ENCODE measurements at places on chromosomes 2 and 18.
A peak's percentile ranks its signal among the peaks of the same experiment; 100 is the strongest.

- H3K4me3 ChIP-seq: no peak overlapping the region
- no peak overlapping the region for H3K27ac ChIP-seq
- no peaks in the 10 kb centered on the region for H3K36me3 ChIP-seq
- peak; percentile 40 for DNase-seq
- peaks cover 6% of the 10 kb centered on the region for H3K4me1 ChIP-seq
- H3K27me3 ChIP-seq: no peaks in the 10 kb centered on the region
Measured at GRCh38 chr18:51028201-51028805, 1.7 kb upstream of the SMAD4 start.

- no peaks in the 10 kb centered on the region for H3K4me1 ChIP-seq
- H3K27ac ChIP-seq: no peak overlapping the region
- H3K27me3 ChIP-seq: no peaks in the 10 kb centered on the region
- DNase-seq: no peak
Measured at GRCh38 chr18:31736630-31737029, 24.1 kb downstream of the SLC25A52 start.

- no peak overlapping the region for H3K27ac ChIP-seq
- H3K27me3 ChIP-seq: no peaks in the 10 kb centered on the region
- H3K4me3 ChIP-seq: no peak overlapping the region
Measured at GRCh38 chr2:239583171-239583878, 182.5 kb upstream of the HDAC4 start.

DNA sequence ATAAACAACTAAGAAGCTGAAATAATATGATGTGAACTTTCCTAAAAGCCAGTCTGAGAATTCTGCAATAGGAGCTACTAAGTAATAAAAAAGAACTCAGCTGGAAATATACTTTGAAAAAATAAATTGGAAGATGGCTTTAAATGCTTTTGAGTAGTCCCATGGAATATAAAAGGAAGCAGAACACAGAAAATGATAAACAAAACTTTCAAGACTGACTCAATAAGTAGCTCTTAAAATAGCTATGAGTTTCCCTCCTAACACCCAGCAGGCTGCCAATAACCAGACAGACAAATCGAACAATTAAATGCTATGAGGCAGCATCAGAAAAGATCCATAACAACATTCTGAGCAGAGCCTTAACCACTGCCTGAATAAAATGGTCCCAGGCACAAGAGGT lies 319.9 kb downstream of the DPP10 start:
- no peak for DNase-seq
- no peaks in the 10 kb centered on the region for H3K4me1 ChIP-seq
- no peak overlapping the region for H3K27ac ChIP-seq

DNA sequence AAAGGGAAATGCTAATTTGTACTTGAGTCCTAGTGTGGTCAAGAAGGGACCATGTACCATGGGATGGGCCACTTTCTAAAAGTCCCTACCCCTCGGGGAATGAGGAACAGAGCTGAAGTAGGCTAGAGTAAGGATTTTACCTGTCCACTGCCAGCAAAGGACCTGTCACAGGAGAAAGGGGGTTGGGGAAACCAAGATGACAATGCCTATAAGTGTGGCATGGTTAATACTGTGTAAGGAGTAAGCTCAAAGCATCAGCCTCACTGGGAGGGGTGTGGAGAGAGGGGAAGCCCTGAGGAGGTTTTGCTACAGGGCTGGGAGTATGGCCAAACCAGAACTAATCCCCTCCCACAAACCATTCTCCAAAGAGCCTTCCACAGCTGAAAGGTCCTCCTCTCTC lies 15.8 kb downstream of the GKN2 start:
- DNase-seq: no peak
- H3K36me3 ChIP-seq: no peaks in the 10 kb centered on the region
- H3K4me1 ChIP-seq: no peaks in the 10 kb centered on the region

- H3K36me3 ChIP-seq: no peaks in the 10 kb centered on the region
- H3K27me3 ChIP-seq: no peaks in the 10 kb centered on the region
- peak within 1 kb of the TSS; percentile 83 for H3K4me3 ChIP-seq
- peak; percentile 96 for DNase-seq
- H3K4me1 ChIP-seq: no peaks in the 10 kb centered on the region
Measured at GRCh38 chr18:11908182-11909060, at the start of gene MPPE1. MPPE1 (minus strand) TSS chr18:11908317; CDS start chr18:11897264, 11,053 bp downstream.

- no peak overlapping the region for H3K4me3 ChIP-seq
- H3K27ac ChIP-seq: no peak overlapping the region
- no peaks in the 10 kb centered on the region for H3K36me3 ChIP-seq
- DNase-seq: no peak
- H3K4me1 ChIP-seq: peaks cover 5% of the 10 kb centered on the region
Measured at GRCh38 chr2:37848451-37848850, 76.6 kb upstream of the RMDN2 start.

DNA sequence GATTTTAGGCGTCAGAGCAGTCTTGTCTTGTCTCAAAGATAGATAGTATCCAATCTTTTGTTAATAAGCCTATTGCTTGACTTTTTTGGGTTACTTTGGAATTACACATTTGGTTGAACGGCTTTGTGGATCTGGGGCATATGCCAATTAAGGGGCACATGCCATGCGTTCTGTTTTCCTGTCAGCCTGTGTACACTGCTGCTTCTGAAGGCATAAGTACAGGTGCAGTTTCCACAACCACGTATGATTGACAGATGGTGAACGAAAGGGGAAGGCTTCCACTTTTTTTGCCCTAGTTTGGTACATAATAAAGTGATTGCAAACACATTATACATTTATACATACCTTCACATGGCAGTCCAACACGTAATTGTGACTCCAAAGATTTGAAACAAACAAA lies 102.3 kb downstream of the RAPH1 start:
- no peaks in the 10 kb centered on the region for H3K27me3 ChIP-seq
- no peak overlapping the region for H3K4me3 ChIP-seq
- H3K27ac ChIP-seq: no peak overlapping the region
- peaks cover 4% of the 10 kb centered on the region for H3K36me3 ChIP-seq

DNA sequence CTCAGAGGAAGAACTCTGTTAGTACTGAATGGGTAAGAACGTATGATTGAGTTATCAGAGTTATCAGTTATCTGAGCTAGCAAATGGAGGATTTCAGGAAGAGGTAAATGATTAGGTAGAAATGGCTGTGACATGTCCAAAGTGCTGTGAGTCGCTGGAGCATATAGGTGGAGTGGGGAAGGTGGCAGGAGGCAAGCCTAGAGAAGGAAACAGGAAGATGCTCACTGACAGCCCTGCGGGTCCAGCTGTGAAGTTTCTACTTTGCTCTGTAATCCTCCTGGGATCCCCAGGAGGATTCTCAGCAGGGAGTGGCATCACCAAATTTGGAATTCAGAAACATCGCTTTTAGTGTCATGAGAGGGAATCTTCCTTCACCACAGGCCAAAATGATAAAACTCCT lies 52.0 kb downstream of the GYPC start:
- no peak for DNase-seq
- no peaks in the 10 kb centered on the region for H3K27me3 ChIP-seq
- H3K36me3 ChIP-seq: no peaks in the 10 kb centered on the region
- no peak overlapping the region for H3K4me3 ChIP-seq

GRCh38 chr2:12957251-12957650 lies 240.5 kb downstream of the TRIB2 start:
- no peak overlapping the region for H3K27ac ChIP-seq
- no peaks in the 10 kb centered on the region for H3K36me3 ChIP-seq
- no peak for DNase-seq
- H3K4me1 ChIP-seq: no peaks in the 10 kb centered on the region
- H3K4me3 ChIP-seq: no peak overlapping the region
